Fibroblast of lung (primary cell): ENCODE measurements at places on chromosomes 1 and 21.

DNA sequence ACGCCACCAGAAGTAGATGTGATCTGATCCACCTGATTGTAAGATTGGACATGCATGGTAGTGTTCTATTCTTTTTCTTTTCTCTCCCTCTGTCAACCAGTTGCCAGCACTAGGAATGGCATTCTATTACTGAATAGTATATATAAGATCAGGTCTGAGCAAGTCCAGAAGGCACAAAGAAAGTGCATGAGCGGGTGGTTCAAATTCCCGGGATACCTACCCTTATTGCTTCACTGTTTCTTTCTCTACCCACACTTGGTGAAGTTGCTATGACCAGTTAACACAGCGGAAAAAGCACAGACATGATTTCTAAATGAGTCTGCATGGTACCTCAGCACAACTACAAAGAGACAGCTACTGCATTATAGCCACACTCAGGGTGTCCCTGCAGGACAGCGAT lies 64.0 kb downstream of the SLC9A1 start:
- no peak for DNase-seq

DNA sequence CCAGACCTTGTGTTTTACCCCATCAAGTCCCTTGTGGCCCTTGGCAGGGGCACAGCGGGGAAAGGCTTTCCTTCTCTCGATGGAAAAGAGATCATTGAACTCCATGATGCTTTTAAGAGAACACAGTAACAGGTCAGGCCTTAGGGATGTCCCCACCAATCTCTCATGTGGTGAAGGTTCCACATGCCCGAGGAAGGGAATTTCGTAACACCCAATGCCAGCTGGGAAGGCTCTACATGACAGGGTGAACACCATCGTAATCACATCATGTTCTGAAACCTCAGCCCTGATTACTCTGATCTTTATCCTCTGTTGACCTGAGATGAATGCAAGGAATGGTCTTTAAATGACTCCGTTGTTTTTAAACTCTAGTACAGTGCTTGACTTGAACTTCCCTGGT lies 105.5 kb upstream of the SPAG17 start:
- no peak for DNase-seq

- DNase-seq, result no peak
Observed at GRCh38 chr1:242139442-242139841, 140.5 kb upstream of the MAP1LC3C start.

DNA sequence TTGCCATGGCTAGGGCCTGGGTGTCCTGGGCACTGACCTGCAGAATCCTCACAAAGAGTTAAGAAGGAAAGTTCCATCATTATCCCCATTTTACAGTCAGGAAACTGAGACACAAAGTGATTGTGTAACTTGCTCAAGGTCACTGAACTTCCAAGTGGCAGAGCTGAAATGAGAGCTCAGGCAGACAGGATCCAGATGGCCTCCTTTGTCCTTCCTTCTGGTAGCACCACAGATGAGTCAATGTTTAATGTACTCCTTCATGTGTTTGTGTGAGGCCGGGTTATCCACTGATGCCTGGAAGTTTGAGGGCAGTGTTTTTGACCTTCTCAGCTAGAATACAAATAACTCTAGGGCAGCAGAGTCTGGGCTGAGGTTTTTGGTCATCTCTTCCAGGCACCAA lies 207.0 kb downstream of the TNR start:
- peak; percentile 54 for DNase-seq

GRCh38 chr1:16921391-16922185 lies at the start of gene CROCC:
Gene CROCC, plus strand, starts transcription at chr1:16921931. Its CDS starts 88 bp downstream, at chr1:16922019.
- DNase-seq, result peak; percentile 22

GRCh38 chr1:236509647-236510401 lies 14.0 kb upstream of the LGALS8 start:
- no peak for DNase-seq

- no peak for DNase-seq
Observed at GRCh38 chr1:183548116-183548515, 42.1 kb downstream of the NCF2 start.

DNA sequence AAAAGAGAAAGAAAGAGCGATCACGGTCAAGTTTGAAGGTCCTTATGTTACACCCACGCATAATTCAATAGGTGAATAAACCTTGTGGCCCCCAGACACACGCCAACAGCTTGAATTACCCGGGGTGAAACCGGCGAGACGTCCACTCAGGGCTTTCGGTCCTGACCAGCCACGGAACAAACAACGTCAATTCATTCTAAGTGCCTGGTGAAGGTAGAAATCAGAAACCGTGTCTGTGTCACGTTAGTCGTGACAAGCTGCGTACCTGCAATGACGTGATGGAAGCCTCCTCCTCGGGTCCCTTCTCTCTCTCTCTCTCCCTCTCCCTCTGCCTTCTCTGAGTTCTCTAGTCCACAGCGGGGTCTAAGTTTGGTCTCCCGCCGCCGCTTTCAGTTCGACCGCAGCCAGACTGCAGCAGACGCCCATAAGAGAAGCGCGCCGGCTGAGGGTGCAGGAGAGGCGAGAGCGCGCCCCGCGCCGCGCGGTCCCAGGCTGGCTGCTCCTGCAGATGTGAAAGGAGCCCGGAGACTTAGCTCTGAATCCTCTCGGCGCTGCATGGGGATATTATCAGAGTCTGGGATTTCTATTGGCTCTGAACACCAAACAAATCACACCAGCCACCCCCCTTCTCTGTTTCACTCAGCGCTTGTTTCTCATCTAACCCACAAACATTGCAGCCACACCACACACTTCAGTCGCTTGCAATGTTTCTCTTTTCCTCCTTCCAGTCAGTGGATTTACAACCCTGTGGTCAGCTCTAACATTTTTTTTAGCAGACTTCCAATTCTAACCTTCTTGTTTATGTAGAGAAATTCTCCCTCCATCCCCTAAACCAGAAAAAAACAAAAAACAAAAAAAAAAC lies at the start of gene GREM2:
GREM2 (minus strand) TSS at position 537 of the 862 bp plus-strand sequence. CDS start 118,680 bp downstream, outside the sequence.
- peak; percentile 84 for DNase-seq

DNA sequence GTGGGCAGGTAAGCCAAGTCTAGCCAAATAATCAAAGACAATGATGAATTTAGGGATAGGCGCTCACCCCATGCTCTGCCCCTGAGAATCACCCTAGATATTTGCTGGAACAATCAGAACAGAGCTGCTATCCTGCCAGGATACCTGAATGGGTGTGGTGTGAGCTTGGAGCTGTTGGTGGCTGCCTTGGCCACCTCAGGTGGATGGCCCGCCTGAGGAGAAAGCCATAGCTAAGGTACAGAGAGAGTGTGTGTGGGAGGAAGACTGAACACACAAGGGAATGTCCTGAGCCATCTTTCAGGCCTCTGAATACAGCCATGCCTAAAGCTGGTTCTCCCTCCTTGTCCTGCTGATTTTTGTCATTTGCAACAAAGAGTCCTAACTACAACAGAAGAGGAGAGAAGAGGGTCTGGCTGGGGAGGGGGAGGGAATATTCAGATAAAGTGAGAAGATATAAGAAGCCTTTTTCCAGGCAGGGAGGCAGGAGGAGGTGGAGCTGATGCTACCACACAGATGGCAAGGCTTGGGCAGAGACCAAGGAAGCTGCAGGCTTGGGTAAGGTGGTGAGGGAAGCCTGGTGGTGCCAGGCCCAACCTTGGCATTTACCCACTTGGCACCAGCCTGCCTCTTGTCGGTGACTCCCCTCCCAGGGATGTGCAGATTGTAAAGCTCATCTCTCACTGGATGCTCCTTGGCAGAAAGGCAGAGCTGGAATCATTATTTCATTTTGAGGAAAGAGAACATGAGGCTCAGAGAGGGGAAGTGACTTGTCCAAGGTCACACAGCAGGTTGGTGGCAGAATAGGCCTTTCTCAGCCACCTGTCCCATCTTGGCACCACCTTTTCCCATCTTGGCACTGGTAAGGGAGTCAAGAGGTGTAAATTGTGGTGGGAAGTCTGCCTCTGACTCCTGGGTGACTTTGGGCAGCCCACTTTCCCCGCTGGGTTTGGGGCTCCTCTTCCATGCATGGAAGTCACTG lies 49.7 kb downstream of the NKAIN1 start:
- no peak for DNase-seq
